ENCODE measurements at places on chromosomes 3 and 15. TPM values are rescaled to one million over a fixed set of nuclear protein-coding genes. Genes with fewer than 3 reads are reported as not detected.

The HACD2 gene
- total RNA-seq = 44.7 TPM

The PSTPIP1 gene
- total RNA-seq = not detected

The BUB1B gene
- total RNA-seq = 3.0 TPM

The IL17RE gene
- 0.49 TPM for total RNA-seq

The SLC28A1 gene
- not detected for total RNA-seq

The ZDHHC23 gene
- 6.4 TPM for total RNA-seq

The EPHA3 gene
- total RNA-seq = 105 TPM

The TFDP2 gene
- total RNA-seq = 35.9 TPM

The CD200R1 gene
- 0.25 TPM for total RNA-seq

The ADIPOQ gene
- not detected for total RNA-seq

The BTLA gene
- total RNA-seq = 0.25 TPM

The RARB gene
- total RNA-seq = 8.1 TPM

Data from temporal lobe (tissue), 4 donors.